ENCODE measurements at places on chromosomes 16 and 17.

GRCh38 chr17:51860954-51861561 lies 297.5 kb downstream of the CA10 start:
- no peak for DNase-seq

DNA sequence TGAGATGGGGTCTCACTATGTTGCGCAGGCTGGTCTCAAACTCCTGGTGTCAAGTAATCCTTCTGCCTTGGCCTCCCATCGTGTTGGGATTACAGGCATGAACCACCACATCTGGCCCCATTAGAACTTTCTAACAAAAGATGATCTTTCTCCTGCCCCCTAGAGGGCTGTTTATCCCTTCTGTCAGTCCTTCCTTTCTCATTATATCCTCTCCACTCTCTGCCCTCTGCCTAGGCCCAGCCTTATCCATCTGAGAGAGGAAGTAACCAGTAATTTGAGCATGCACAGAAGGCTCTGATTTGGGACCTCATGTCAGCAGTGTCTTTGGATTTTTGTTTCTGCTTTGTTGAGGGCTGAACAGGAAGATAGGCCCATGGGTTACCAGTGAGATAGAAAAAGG lies 4.4 kb upstream of the DHX40 start:
- no peak for DNase-seq

GRCh38 chr17:65515512-65515911 lies 45.9 kb downstream of the AXIN2 start:
- DNase-seq, result no peak

DNA sequence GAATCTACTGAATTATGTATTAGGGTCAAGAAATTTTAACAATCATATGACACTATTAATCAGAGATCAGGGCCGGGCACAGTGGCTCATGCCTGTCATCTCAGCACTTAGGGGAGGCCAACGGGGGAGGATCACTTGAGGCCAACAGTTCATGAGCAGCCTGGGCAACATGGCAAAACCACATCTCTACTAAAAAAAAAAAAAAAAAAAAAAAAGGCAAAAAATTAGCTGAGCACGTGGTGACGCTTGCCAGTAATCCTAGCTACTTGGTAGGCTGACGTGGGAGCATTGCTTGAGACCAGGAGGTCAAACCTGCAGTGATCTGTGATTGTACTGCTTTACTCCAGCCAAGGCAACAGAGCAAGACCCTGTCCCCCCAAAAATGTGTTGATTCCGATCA lies 52.5 kb upstream of the CLEC3A start:
- DNase-seq, result no peak

- no peak for DNase-seq
Measured at GRCh38 chr17:73474370-73474988, 162.7 kb upstream of the CDC42EP4 start.

GRCh38 chr16:16960785-16961184 lies 510.0 kb downstream of the XYLT1 start:
- no peak for DNase-seq

- DNase-seq, result no peak
Measured at GRCh38 chr17:63447471-63448009, 1.4 kb upstream of the CYB561 start.

Data from activated CD8-positive, alpha-beta memory T cell treated with anti-CD3 and anti-CD28 coated beads for 1 hour (primary cell).